ENCODE measurements at places on chromosomes 3 and 15. TPM values are rescaled to one million over a fixed set of nuclear protein-coding genes. Genes with fewer than 3 reads are reported as not detected.
A peak's percentile ranks its signal among the peaks of the same experiment; 100 is the strongest.

DNA sequence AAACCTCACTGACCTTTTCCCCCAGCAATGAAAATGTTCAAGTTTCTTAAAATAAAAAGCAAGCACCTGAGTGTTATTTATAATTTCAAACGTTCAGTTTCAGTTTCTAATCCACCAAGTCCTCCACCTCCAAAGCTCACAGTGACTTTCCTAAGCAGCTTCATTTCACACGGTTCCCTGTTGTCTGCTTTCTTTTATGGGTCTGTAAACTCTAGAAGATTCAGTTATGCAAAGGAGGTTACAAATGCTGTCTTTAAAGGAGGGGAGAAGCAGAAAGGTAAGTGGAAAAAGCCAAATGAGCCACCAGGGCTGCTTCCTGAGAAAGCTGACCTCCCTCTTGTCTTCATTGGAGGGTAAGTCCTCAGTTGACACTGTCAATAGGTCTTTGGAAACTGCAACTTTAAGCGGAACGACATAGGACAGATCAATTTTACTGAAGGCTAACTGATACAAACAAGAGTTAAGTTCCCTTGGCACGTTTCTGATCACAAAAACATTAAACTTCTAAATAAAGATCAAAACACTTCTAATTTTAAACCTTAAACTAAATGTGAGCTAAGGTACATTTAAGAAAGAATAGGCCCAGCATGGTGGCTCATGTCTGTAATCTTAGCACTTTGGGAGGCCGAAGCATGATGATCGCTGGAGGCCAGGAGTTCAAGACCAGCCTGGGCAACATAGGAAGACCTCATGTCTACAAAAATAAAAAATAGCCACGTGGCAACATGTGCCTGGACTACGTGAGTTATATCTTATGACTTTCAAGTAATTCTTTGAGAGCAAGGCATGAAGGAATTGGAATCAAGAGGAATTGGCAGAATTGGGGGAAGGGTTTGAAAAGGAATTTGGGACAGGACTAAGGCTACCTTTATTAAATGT is 151.9 kb upstream of the UBE2E1 start:
- no peak for DNase-seq

The AADAC gene
- total RNA-seq: 0.19 TPM

The PRTG gene
- 0.41 TPM for total RNA-seq

DNA sequence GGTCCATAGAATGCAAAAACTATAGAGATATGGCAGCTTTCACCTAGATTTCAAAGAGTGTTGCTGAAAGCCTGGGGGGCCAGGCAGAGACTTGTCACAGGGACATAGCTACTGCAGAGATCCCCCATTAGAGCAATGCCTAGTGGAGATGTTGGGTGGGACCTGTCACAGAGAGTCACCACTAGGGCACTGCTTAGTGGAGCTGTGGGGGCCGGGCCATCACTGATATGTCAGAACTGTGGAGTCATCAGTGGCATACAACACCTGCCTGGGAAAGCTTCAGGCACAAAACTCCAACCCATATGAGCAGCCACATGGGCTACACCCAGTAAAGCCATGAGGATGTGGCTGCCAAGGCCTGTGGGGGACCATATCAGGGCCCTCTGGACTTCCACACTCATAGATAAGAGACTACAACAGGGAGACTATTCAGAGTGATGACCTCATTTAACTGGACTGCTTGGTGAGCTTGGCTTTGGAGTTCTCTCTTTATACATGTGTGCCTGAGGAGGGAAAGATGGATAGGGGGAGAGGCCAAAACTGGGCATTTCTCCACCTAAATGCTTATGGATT is 176.3 kb downstream of the ZNF621 start:
- DNase-seq: no peak

The PKM gene
- 328 TPM for total RNA-seq

DNA sequence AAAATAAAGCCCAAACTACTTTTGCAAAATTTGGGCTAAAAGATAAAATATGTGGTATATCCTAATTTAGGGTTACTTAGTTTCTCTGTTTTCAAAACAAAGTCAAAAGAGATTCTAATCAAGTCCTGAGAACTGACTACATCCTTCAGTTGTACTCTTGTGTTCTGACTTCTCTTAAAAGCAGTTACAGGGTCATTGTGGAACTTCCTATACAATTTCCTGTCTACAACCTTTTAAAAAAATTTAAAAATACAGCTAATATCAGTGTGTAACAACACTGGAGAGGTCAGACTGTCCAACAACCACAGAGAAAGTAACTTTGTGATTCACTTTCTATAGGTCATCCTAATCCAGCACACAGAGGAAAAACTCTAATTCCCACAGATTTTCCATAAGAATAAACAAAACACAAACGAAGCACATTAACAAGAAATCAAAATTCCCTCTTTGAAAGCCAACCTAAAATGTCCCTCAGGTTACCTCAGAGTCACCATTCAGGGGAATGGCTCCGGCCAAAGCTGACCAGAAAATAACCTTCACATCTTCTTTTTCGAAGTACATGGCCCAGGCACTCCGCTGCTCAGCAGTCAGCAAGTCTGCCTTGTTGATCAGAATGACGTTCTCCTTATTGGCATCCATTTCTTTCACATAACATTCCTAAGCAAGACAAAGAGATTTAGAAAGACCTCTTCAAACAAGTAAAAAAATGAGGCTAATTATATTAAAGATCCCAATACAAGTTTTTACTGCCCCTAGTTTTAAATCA is 13.3 kb downstream of the LSG1 start:
- DNase-seq: no peak

The TIMP4 gene
- 3.6 TPM for total RNA-seq

The ACOX2 gene
- 48.9 TPM for total RNA-seq

DNA sequence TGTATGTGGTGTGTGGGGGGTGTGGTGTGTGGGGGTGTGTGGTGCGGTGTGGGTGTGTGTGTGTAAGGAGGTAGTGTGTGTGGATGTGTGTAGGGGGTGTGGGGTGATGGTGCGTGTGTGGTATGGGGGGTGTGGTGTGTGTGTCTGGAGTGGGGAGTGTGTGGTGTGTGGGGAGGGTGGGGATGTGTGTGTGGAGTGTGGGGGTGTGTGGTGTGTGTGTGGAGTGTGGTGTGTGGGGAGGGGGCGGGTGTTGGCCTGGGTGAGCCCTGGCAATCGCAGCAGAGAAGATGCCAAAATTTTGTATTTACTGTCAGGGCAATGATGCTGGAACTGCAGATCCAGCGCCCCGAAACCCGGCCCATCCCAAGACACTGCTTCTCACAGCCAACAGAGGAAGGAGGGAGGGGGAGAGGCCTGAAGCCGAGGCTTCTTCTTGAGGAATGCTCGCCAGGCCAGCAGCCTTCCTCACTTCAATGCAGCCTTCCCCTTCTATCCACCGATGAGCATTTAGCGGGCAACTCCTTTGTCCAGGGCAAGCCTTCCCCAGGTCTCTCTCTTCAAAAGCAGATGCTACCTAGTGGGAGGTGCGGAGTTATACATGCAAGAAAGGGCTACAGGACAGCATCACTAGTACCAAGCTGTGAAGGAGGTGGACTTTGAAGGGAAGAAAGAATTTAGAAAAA is 11.9 kb upstream of the SRP14 start:
- DNase-seq: no peak

The C3orf22 gene
- total RNA-seq: not detected

GRCh38 chr3:192848371-192849233 is 69.1 kb downstream of the MB21D2 start:
- no peak for DNase-seq

DNA sequence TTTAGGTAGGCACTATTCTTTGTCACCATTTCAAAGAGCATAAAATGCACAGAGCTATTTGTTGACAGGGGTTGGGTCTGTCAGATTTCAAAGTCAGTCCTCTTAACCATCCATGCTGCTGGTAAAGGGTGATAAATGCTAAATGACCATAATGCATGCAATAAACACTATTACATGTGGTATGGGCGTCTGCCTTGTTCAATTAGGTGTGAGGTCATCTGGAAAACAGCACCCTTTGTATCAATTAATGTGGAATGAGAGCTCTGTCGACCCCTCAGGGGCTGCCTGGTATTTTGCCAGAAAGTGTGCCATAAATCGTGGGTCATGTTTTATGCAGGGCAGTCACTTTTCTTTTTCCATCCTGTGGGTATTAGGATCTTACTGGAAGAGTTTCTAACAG is 235.6 kb downstream of the SV2B start:
- no peak for DNase-seq

- DNase-seq: no peak
Observed at GRCh38 chr3:41106691-41107090, 92.6 kb upstream of the CTNNB1 start.

DNA sequence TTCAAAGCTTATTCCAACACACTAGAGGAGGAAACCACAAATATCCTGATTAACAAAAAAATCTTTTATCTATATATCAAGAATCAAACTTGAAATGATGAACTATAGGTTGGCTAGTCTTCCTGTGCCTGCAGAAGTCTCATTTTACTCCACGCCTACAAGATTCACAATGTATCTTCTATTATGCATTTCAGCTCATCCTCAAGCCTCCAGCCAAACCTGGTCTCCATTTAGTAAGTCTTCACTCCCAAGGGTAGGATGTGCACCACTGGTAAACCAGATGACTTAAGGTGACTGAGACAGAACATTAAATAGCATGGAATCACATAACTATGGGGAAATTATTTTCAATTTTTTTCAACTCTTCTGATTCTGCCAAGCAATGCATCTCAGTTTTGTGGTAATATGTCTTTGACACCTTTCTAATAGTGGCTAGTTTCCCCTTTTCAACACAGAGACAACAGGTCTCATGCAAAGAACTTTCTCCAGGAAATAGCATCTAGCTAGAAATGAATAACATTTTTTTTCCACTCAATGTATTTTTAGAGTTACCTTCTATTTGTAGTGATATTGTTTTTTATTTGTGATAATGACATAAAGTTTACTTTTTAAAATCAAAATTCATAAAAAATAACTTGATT is 166.9 kb downstream of the TNIK start:
- no peak for DNase-seq

GRCh38 chr3:146544929-146545528 is 622 bp upstream of the PLSCR1 start:
- no peak for DNase-seq

GRCh38 chr3:71166339-71167240 is 416.9 kb downstream of the FOXP1 start:
- DNase-seq: no peak

DNA sequence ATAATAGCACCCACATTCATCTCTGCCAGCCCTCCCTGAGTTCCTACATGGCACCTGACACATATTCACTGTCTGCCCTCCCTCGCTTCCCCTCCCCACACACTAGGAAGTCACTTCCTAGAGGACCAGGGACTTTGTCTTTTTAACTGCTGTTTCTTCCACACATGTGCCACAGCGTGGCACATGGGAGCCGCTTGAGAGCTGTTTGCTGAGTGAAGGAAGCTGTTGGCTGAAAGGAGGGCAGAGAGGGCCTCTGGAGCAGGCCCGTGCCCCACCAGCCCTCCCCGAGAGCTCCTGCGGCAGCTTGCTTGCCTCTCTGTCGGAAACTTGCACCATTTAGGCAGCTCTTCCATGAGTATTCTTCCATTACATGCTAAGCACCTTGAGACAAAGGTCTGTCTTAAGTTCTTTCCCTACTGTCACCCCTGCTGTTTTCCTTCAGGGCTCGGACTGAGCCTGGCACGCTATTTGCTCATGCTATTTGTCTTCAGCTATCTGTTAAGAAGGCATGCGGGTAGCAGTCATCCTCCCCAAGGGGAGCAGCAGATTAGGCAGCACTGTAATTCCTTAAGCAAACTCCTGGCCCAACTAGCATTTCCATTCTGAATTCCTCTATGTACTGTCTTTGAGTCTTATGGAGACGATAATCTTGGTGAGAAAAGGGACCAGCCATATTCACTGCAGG is 72.2 kb downstream of the CACNA1D start:
- DNase-seq: no peak

The FYCO1 gene
- total RNA-seq: 76.5 TPM

- DNase-seq: no peak
Observed at GRCh38 chr3:194623449-194624290, 9.5 kb downstream of the TMEM44 start.

- DNase-seq: peak; percentile 68
Observed at GRCh38 chr3:142723968-142724681, at the start of gene TRPC1. TSS of gene TRPC1 (plus strand) at chr3:142724034. CDS start at chr3:142724560, 526 bp downstream.

- DNase-seq: no peak
Observed at GRCh38 chr3:142394921-142395622, 52.8 kb downstream of the XRN1 start.

DNA sequence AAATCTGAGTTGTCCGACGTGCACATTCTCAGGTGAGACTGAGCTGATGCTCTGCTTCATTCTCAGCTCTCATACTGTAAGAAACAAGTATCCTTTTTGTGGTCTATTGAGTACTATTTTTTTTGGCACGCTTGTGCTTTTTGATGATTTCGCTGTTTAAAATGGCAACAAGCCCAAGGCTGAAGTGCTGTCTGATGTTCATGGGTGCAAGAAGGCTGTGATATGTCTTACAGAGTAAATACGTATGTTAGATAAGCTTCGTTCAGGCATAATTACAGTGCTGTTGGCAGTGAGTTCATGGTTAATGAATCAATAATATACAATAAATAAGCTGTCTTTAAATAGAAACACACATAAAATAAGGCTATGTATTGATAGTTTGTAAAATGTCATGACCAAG is 27.2 kb downstream of the AQR start:
- DNase-seq: no peak

DNA sequence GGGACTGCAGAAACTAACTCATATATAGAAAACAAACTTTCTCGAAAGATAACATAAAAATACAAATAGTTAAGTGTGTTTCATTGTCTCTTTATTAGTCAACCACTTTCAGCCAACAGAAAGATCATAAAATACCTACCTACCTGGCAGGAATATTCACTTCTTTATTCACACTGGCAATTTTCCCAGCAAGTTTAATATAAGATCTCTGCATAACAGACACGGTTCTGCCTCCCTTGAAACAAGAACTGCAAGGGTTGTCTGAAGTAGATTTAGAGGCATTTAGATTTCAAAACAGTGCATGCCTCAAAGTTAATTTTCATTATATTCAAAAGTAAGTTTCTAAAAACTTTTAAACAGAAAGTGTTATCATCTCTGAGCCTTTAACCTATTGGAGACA is 7.1 kb downstream of the NPTN start:
- DNase-seq: no peak

GRCh38 chr3:49298511-49298910 is 21.5 kb upstream of the C3orf62 start:
- DNase-seq: no peak

- DNase-seq: no peak
Observed at GRCh38 chr15:101641894-101642293, 10.3 kb downstream of the TM2D3 start.

GRCh38 chr3:124373524-124373923 is 356.7 kb upstream of the UMPS start:
- DNase-seq: no peak

- DNase-seq: no peak
Observed at GRCh38 chr3:106837616-106838015, 539.6 kb upstream of the CCDC54 start.

GRCh38 chr15:41334293-41335120 is 1.8 kb downstream of the NUSAP1 start:
- DNase-seq: no peak

GRCh38 chr15:75307778-75308390 is 25.2 kb downstream of the GOLGA6D start:
- DNase-seq: peak; percentile 84

DNA sequence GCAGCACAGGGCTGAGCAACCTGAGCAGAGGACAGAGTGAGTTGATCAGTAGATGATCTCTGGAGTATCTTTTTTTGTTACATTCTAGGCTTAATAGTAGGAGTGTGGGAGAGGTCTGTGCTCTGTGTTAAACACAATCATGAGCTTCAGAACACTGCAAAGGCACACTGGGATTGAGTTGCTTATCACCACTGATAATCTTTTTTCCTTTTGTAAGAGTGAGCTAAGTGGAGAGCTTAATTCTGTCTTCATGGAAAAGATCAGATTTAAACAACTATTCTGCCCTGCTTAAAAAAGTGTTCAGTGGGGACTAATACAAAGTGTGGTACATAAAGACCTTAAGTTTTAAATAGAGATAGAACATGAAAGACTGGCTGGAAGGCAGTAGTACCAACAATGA is 1.1 kb downstream of the OR4F6 start:
- DNase-seq: no peak

The MSL2 gene
- 22.6 TPM for total RNA-seq

Data from mucosa of descending colon (tissue), 3 donors.